ENCODE measurements at places on chromosomes 12 and 14. TPM values are rescaled to one million over a fixed set of nuclear protein-coding genes. Genes with fewer than 3 reads are reported as not detected.

Gene CCND2
- total RNA-seq, result 160 TPM

Gene SYNDIG1L
- not detected for total RNA-seq

Gene ANKRD9
- total RNA-seq, result 6.2 TPM

Gene GUCY2C
- total RNA-seq, result not detected

Gene PDE3A
- total RNA-seq, result 0.81 TPM

Gene ANGEL1
- 18.3 TPM for total RNA-seq

Gene TPH2
- total RNA-seq, result not detected

Gene CCDC77
- total RNA-seq, result 4.6 TPM

Gene ALDH6A1
- 20.5 TPM for total RNA-seq

Gene PRICKLE1
- total RNA-seq, result 0.81 TPM

Gene SMIM41
- under 0.01 TPM for total RNA-seq

Gene KRT83
- not detected for total RNA-seq

Gene SMCO3
- not detected for total RNA-seq

Gene GPR65
- total RNA-seq, result 0.27 TPM

- DNase-seq, result no peak
Measured at GRCh38 chr14:95138876-95139275, 18.5 kb downstream of the DICER1 start.

DNA sequence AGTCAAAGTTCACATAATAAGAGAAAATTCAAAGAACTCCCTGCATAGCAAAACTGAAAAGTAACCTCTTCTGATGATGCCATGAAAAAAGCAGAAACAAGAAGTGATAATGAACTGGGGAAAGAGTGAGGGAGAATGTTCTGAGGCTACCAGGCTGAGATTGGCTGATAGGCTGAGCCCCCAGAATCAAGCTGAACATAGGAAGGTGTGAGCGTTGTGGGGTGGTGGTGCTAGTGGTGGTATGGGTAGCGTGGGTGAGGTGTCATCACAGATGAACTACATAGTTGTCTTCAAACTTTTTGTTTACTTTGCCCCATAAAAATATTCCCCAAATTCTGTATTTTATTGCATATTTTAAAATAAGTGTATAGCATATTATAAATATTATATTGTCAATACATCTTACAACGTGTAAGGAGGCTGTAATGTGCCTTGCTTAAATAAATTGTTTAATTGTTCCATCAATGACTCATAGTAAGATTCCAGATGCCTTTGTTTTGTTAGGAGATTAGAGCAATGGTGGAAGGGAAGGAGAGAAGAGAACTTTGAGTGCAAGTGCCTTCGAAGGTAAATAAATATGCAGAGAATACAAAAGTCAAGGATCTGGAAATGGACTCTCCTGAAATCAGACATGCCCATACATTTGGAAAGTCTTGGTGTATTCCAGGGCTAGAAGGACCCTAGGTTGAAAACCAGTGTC, 15.8 kb upstream of the CFAP54 start:
- no peak for DNase-seq

DNA sequence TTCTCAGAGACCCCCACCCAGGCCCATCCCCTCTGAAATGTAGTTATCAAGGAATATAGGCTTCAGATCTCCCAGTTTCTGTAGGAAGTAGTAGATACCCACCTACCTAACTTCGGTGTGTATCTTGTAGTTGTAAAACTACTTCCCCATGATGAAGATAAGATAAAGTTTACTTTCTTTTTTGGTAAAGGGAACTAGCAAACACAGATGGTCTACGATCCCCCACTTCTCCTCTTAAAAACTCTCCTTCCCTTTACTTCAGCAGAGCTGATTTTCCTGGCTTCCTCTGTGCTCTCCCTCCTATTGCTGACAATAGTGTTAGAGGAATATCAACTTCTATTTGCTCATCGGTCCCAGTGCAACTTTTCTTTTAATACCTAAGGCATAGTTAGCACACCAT, 395.2 kb downstream of the RPL10L start:
- DNase-seq, result no peak

GRCh38 chr12:88309546-88309945, 167.4 kb downstream of the TMTC3 start:
- no peak for DNase-seq

DNA sequence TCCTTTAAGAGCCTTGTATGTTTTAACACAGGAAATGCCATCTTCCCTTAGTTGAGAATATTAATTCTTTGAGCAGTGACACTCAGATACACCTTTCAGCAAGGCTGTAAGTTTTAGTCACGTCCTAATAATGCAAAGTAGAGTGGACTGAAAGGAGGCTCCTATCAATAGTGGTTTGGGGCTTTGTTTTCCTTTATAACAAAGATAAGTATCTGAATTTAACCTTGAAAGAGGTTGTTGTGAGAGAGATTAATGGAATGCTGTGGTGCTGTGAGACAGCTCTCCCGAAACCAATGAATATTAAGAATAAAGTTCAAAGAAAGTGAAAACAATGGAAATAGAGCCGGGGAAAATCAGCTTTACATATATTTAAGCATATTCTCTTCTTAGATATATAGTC, 259.6 kb downstream of the ERC1 start:
- no peak for DNase-seq

- no peak for DNase-seq
Measured at GRCh38 chr12:115623764-115624334, 653.6 kb downstream of the MED13L start.

GRCh38 chr12:119412811-119413794, 78.6 kb downstream of the CCDC60 start:
- peak; percentile 49 for DNase-seq

DNA sequence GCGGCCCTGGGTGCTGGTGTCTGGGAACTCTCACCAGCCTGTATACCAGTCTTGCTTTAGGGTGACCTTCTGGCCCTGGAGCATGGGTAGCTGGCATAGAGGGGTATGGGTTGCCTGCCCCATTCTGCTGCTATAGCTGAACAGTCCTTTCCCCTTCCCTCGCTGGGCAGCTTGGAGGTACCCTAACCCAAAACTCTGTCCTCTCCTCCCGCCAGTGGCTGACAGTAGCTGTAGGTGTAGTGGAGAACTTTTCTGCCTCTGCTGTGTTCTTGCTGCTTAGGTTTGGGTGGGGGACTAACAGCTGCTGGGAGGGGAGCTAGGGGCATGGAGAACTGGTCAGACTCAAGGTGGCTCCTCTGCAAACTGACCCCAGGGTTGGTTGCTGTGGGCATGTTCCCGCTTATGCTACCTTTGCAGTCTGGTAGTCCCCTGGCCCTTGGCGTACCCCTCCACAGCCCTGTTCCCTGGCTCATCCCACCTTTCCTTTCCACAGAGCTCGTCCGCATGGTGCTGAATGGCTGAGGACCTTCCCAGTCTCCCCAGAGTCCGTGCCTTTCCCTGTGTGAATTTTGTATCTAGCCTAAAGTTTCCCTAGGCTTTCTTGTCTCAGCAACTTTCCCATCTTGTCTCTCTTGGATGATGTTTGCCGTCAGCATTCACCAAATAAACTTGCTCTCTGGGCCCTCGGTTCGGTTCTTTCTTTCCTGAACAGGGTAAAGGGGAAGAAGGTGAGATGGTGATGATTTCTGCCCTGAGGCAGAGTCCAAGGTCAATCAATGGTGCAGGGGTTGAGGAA, 2.9 kb downstream of the MYL6 start:
- DNase-seq, result no peak

DNA sequence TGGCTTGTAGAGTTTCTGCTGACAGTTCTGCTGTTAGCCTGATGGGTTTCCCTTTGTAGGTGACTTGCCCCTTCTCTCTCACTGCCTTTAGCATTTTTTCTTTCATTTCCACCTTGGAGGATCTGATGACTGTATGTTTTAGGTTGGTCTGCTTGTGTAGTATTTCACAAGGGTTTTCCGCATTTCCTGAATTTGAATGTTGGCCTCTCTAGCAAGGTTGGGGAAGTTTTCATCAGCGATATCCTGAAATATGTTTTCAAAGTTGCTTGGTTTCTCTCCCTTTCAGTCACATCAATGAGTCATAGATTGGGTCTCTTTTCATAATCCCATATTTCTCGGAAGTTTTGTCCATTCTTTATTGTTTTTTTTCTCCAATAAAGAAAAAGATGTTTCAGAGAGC, 11.4 kb downstream of the NOPCHAP1 start:
- DNase-seq, result no peak

GRCh38 chr12:104788840-104789271, 169.2 kb downstream of the SLC41A2 start:
- DNase-seq, result no peak

GRCh38 chr14:63727231-63727735, 582 bp downstream of the SGPP1 start:
- DNase-seq, result no peak

- DNase-seq, result peak; percentile 30
Measured at GRCh38 chr14:61662437-61663311, 32.6 kb upstream of the HIF1A start.

GRCh38 chr12:14952299-14952921, 9.0 kb downstream of the ARHGDIB start:
- peak; percentile 72 for DNase-seq

GRCh38 chr12:65642061-65642661, 182.1 kb upstream of the HMGA2 start:
- no peak for DNase-seq

GRCh38 chr12:100715976-100716944, 78.3 kb upstream of the ANO4 start:
- DNase-seq, result no peak

DNA sequence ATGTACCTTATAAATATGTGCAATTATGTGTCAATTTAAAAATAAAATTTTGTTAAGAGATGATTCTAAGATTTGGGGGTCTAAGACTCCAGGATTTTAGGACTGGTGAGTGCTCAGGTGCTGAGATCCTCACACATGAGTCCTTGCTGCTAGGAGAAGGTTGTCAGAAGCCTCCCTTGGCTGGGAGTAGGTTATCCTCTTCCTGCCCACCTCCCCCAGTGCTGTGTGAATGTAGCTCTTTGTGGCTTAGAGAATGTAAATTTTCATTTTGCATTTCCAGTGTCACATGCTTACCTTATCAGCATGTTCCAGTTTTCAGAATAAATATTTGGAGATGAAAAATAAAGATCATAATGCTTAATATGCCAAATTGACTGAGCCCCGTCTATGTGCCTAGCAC, 114.2 kb upstream of the MDM1 start:
- no peak for DNase-seq

DNA sequence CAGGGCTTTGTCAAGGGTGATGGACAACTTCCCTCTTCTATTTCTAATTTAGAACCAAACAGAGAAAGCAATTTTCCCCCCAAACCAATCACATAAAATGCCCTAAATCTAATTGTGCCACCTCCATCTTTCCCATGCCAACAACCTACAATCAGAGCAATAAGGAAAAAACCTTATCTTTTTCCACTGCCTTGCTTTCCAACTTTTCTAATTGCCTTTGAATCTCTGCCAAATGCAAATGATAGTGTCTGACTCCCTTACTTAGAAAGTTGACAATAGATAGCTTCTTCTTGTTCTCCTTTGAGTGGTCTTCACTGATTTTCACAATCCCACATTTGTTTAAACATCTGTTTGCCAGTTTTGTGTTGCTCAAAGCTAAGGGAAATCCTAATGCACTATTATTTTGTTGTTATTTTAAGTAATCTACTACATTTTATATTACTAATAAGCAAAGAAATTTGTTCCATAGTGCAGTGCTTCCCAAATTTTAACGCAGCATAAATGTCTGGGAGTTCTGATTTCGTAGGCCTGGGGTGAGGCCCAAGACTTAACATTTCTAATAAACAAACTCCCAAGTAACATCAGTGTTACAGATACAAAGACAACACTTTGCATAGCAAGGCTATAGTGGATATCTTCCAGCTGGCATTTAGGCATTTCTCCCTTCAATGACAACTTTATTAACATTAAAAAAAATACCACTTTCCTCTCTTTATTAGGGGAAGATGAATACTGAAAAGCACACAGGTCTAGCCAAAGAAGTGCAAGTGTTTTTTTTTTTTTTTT, 696.3 kb upstream of the USP15 start:
- DNase-seq, result no peak

GRCh38 chr12:810671-811415, 58.5 kb downstream of the WNK1 start:
- DNase-seq, result no peak

GRCh38 chr12:607541-608001, 55.7 kb downstream of the NINJ2 start:
- DNase-seq, result no peak

- no peak for DNase-seq
Measured at GRCh38 chr12:79717006-79717405, 26.2 kb upstream of the PAWR start.

DNA sequence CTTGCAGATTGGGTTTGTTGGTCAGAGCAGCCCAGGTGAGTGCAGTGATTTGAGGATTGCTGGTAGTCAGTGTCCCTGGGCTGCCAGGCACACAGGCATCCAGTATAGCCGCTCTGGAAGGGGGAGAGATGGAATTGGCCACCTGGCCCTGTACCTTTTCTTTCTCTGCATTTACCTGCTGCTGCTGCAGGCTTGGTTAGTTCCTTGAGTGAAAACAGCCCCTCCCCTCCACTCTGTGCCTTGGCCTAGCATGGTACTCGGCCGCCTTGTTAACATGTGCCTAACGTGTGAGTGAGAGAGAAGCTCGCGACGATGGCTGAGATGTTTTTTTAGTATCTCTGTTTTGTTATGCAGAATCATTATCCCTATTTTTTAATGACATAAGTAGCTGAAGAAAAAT, 49.3 kb upstream of the AMN start:
- no peak for DNase-seq

GRCh38 chr12:90366286-90366685, 588.7 kb downstream of the CCER1 start:
- DNase-seq, result no peak

DNA sequence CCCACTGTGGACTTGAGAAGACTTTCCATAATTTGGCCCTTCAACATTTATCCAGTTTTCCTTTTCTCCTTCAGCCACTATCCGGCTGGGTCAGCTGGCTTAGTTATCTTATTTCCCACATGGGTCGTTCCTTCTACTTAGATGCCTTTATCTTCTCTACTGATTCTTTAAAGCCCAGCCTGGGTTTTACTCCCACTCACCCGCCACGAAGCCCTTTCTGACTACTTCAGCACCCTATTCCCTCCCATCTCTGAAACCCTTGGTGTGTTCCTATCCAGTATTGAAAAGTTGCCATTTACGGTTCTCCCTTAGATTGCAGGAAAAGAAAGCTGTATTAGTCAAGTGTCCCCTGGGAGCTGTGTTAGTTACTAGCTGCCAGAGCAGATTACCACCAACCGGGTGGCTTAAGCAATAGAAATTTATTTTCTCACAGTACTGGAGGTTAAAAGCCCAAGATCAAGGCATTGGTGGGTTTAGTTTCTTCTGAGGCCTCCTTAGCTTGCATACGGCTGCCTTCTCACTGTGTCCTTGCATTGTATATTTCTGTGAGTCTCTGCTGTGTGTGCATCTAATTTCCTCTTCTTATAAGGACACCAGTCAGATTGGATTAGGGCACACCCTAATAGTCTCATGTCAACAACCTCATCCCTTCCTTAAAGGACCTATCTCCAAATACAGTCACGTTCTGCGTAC, 105.5 kb downstream of the GPATCH2L start:
- no peak for DNase-seq
